Fibroblast of villous mesenchyme (primary cell): ENCODE measurements at places on chromosomes 13 and 19. TPM values are rescaled to one million over a fixed set of nuclear protein-coding genes. Genes with fewer than 3 reads are reported as not detected.

DNA sequence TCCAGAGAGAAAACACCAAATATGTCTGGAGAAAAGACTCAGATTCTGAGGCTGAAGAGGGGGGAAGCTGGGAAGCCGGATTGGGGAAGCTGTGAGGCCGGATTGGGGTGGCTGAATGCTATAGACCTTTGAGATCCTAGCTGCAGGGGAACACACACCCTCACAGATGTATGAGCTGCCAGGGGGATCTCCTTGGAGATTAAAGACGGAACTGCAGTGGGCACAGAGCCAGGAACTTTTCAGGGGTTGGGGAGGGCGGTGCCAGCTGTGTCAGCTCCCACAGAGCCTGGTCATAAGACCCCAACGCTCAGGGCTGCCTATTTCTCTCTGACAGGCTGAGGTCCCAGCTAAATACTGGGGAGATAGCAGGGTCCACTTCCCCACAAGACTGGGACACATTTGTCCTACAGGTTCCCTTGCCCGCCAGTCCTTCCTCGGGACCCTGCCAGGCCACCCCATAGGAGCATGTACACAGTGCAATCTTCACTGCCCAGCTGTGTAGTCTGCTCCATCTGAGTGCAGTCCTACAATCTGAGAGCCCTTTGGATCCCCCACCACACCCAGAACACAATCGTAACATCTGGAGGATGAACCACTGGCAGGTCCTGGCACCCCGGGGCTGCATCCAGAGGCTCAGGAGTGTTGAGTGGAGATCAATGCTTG is 1893.9 kb downstream of the PCDH9 start:
- DNase-seq, result no peak

- DNase-seq, result no peak
These were observed 38.9 kb downstream of the DNM2 start for GRCh38 chr19:10756791-10757190.

GRCh38 chr19:13839130-13839937 is 37.6 kb upstream of the NANOS3 start:
- DNase-seq, result peak; percentile 83

DNA sequence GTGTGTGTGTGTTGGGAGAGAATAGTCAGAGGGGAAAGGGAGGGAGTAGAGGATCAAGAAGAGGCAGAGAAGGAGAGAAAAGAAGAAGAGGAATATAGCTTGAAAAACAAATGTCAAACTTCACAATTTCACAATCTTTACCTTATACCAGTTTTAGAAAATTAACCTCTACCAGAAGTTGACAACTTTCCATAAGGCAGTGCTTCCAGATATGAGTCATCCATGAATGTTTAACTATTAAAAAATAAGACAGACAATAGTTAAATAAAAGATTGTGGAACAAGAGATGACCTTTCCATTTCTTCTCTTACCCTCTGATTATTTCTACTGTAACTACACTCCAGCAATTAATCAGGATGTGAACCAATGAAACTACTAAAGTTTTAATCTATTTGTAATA is 229.4 kb downstream of the ITGBL1 start:
- DNase-seq, result peak; percentile 21

DNA sequence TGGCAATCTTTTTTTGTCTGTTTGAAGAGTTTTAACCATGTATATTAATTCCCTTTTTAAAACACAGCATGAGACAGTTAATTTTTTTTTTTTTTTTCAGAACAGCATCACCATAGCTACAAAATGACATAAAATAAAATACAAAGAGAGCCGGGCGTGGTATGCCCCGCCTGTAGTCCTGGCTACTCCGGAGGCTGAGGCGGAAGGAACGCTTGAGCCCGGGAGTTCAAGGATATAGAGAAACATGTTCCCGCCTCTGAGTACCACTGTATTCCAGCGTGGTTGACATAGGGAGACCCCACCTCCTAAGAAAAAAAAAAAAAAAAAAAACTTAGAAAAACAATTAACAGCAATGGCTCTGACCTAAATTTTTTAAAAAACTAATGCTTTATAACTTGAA is 10.0 kb upstream of the INSR start:
- DNase-seq, result no peak

DNA sequence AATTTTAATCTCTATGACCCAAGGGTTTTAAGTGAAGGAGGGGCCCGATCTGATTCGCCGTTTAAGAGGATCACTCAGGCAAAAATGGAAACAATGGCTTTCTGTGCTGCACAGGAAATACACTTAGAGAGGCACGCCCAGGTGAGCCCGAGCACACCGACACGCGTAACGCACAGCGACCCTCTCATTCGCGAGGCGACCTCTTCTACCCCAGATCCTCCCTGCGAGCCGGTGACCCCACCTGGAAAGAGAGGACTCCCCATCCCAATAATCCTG is 216 bp downstream of the SH2D3A start:
- no peak for DNase-seq

DNA sequence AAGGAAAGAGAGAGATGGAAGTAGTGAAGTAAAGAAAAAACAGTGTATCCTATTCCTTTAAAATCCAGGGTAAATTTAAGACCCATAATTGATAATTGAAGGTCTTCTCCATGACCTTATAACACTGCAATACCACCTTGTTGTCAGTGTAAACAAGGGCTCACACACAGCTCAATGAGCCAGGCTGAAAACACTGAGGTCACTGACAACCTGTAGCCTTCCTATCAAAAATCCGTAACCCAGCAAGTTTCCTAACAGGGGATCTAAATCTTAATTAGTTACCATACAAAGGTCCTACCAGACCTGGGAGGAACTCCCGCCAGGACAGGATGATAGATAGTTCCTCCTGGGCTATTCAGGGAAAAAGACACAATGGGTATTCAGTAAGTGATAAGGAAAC is 1677.1 kb downstream of the OLFM4 start:
- no peak for DNase-seq

DNA sequence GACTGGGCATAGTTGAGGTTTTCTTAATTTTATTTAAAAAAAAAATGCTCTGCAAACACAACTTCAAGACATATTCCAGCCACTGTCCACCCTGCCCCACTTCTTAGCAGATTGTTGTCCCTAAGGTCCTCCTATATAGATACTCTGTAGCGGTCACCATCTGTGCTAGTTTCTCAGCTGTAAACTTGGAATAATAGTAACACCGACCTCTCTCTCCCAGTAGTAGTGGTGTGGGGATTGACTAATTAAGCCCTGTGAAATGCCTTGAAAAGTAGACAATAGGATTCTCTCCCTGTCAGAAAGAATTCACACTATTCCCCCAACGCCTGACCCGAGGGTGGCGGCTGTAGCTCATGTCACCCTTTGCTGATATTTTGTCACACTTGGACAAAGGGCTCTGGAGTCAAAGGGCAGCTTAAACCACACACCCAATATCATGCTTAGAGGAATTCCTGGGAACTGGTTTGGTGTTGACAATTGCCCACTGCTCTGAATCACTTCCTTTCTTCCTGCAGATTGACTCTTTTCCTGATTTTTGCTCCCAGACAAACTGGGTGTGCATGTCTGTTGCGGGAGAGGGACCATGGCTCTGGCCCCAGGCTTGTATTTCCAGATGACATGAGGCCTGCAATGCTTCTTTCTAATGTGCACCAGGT is 9.2 kb upstream of the SERP2 start:
- peak; percentile 20 for DNase-seq

- no peak for DNase-seq
These were observed 279.2 kb downstream of the DACH1 start for GRCh38 chr13:71587817-71588216.

GRCh38 chr13:48009284-48009683 is 8.2 kb upstream of the SUCLA2 start:
- peak; percentile 59 for DNase-seq

DNA sequence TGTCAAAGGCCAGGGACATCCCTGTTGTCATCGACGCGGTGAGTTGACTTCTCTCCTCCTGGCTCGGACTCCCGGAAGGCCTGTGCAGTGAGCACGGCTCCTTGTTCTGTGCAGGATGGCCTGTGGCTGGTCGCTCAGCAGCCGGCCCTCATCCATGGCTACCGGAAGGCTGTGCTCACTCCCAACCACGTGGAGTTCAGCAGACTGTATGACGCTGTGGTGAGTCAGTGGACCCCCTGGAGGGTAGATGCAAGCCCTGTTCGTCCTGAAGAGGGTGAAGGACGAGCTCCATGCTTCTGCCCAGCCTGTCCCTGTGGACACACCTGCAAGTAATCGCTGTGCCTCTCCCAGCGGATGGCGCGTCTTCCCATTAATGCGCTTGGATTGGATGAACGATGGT is 19.2 kb downstream of the NAXD start:
- DNase-seq, result peak; percentile 48

GRCh38 chr19:55464662-55465054 is at the start of gene C19orf85:
TSS of gene C19orf85 (minus strand) at chr19:55464751. CDS start at chr19:55464554, 197 bp downstream.
- DNase-seq, result no peak

DNA sequence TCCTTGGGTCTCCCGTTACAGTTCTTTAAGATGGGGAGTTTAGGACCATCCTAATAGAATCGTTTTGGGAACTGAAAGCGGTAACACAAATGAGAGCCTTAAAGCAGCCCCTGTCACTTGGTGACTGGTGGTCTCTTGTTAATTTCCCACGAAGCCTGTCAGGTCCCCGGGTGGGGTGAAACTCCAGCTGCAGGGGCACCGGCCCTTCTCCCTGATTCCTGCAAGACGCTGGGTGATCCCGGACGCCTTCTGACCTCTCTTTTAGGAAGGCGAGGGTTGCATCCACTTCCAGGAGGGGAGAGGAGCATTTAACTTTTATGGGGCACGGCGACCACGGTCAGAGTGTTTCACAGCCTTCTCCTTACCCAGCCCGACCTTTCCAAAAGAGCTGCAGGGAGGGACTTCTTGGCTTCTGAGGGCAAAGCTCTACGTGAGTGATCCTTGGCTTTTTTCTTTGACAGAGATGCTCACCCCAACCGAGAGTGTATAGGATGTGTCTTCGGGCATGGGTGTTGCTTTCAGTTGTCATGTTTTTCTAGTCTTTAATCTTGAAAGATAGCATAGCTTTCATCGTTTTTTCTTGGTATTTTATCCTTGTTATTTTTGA is 688 bp downstream of the ZNF225 start:
- DNase-seq, result no peak

DNA sequence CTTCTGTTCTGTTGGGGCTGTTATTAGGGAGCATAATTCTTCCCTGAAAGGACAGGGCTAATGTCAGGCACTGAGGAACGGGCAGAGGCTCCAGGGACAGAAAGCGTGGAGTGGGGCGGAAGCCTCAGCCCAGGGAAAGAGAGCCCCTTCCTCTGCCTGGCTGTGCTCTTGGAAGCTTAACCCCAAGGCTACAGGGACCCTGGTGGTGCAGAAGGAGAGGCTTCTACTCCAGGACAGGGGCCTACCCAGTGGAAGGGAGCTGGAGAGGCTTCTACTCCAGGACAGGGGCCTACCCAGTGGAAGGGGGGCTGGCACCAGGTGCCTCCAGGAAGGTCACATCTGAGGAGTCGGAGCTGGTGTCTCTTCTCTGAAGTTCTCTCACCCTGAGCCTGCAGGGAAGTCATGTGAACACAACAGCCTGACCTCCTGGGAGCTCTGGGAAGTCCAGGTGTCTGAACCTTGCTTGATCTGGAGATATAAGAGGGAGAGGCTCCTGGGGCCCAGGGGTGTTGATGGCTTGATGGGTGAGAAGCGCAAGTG is 159.5 kb upstream of the SOX1 start:
- no peak for DNase-seq

DNA sequence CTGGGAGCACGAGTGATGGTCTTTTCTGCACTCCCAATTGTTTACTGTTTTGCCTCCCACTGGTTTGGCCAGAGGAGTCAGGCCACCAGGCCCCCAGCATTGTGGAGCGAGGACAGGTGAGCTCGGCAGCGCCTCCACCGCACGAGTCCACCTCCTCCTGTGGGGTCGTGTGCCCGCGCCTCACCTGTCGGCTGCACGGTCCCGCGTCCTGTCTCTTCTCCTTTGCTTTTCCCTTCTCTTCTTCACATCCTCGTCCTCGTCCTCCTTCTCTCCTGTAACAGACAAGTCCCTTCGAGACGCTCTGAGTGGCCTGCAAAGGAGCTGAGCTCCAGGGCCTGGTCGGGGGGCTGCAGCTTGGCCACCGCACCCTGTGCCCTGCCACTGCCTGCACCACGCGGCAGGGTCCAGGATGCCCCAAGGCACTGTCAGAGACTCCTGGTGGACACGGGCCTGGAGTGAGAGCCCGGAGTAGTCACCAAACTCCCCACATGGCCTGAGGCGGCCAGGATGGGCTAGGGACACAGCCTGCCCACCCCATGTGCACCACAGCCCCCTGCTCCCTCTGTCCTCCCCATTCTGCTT is 11.4 kb downstream of the AKAP8 start:
- DNase-seq, result no peak

The ETV2 gene
- total RNA-seq, result under 0.01 and 0.86 TPM in 2 replicates

The FLT1 gene
- 12.1 and 23.2 TPM in 2 replicates for total RNA-seq
